NCI-H526 (cell line): ENCODE measurements at places on chromosomes 1 and 21.
A peak's percentile ranks its signal among the peaks of the same experiment; 100 is the strongest.

DNA sequence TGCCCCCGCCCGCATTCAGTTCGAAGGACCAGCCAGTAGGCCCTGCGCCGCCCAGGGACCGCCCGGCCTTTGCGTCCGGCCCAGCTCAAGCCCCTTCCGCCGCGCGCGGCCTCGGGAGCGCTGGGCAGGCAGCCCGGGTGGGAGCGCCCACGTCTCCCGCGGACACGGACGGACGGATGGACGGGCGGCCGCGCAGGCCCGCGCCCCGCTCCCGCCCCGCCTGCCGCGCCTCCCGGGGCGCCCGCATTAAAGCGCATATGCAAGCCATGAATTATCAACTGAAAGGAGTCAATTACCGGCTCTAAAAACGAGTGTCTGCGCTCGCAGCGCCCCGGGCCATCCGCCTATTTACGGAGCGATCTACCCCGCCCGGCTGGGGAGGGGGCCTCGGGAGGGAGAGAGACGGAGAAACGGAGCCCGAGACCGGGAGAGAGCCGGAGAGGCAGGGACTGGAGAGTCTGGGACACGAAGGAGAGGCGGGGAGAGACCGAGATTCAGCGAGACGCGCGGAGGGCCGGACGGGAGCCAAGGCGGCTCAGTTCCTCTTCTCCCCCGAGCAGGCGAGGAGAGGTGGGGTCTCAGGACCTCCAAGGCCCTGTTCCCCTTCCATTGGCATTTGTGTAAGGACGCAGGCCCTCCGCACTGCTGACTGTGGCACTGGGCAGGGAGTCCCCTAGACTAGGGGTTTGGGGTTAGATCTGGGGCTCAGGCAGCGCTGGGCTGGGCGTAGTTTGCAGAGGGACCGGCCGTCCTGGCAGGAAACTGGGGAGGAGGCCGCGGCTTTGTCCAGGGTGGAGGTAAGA is 41.3 kb upstream of the DMBX1 start:
- DNase-seq, result peak; percentile 51

DNA sequence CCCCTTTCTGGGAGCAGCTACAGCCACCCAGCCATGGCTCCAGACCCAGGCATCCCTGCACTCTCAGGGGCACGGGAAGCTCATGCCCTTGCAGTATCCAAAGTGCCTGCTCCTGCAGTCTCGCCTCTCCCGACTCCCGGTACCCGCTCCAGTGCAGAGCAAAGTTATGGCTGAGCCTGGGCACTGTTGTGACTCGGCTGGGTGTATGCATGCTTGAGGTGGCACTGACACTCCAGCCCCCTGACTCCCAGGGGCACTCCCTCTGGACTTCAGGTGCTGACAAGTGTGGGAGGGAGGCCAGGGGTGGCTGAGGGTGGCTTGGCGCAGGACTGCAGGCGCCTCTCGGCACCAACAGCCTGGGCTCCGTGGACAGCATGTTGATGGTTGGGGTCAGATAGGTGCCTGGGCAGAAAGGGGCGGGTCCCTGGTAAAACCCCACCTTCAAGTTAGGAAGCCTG is 580.1 kb upstream of the ADGRL2 start:
- DNase-seq, result no peak

GRCh38 chr1:6475381-6476133 is 9.6 kb upstream of the TNFRSF25 start:
- DNase-seq, result peak; percentile 86

DNA sequence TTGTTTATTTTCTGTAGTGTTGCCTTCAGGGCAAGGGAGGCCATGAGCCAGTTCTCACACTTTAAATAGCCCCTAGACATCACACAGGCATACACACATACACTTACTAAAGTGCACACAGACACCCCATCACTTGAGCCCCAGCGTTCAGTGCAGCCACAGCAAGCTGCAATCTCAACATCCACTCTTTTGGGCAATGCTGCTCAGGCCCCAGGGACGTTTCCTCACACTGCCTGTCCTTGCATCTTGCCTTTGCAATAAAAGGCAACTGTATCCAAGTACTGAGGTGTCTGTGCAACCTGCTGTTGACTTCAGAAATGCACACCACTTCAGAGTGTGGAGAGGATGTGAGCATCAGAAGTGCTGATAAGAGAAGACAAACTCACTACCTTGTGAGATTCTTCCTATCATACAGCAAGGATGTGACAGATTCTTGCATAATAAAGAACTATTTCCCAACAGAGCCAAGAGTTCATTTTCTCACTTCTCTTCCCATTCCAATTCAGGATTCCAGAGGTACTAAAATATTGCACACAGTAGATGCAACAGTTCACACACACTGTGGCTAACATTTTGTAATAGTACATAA is 36.2 kb downstream of the IRF2BP2 start:
- DNase-seq, result no peak

DNA sequence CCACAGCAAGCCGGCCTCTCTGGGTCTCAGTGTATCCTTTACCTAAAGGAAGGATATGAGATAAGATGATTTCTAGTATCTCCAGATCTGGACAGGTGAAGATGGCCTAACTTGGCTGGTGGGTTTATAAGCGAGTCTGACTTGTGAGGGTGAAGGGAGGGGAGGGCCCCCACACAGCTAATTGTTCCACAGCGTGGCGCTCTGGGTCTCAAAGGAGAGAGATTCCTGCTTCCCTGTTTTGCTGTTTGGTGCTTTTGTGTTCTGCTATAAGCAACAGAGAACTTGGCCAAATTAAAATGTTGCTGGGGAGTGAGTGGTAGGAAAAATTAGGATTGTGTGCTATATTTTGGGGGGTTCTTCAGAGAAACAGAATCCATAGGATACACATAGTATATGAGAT is 28.9 kb upstream of the NLRP3 start:
- no peak for DNase-seq

GRCh38 chr1:168567568-168567967 is 8.8 kb upstream of the XCL1 start:
- DNase-seq, result no peak

- DNase-seq, result no peak
Observed at GRCh38 chr1:156658945-156659574, 17.1 kb downstream of the BCAN start.

DNA sequence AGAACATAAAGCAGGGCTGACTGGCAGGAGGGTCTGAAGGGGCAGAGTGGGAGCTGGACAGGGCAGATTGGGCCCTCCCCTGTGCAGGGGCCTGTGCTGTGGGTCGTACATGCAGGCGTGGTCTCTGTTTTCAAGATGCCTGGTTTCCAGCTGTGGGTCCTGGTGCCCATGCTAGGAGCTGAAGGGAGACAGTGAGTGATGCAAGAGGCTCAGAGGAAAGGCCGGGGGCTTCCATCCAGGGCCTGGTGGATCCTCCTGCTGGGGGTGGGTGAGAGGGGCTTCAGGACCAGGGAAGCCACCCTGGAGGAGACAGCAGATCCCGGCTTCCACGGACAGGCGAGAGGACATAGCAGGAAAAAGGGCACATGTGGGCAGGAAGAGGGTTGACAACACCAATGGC is 349.0 kb upstream of the VAMP3 start:
- no peak for DNase-seq

- DNase-seq, result no peak
Observed at GRCh38 chr1:242201090-242201489, 202.2 kb upstream of the MAP1LC3C start.

GRCh38 chr1:183800449-183800848 is 4.5 kb upstream of the RGL1 start:
- DNase-seq, result no peak

DNA sequence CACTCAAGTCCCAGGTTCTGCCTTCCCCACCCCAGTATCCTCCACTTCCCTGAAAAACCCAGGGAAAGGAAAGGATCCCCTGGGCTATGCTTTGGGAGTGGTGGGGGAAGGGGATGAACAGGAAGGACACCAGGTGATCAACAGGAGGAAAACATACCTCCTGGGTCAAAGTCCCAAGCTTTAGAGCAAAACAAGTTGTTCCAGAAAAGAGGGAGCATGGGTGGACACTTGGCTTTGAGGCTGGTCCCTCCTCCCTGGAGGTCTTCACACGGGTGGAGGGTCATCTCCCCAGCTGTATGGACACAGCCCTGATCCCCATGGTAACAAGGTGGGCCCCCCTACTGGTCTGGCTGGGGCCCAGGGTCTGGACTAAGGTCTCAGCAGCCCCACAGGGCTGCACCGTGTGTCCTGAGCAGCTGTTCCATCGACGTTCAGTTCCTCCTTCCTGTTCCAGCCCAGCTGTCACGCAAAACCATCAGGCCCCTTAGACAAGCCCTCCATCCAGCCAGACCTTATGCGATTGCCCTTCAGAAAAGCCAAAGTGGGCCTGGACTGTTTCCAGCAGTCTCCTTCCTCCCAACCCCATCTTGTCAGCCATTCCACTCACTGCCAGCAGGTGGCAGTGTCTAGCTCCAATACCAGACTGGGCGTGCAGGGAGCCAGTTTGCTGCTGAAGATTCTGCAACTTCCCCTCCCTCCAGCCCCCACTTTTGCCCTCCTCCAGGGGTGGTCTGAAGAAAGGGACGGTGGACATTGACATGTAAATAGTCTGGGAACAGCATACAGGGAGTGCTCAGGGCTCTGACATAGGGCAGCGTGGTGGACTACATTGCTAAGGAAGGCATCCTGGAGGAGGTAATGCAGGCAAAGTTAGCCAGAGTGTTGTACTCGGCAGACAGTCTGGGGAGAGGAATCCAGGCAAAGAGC is 2.9 kb upstream of the PDZK1IP1 start:
- DNase-seq, result peak; percentile 76

DNA sequence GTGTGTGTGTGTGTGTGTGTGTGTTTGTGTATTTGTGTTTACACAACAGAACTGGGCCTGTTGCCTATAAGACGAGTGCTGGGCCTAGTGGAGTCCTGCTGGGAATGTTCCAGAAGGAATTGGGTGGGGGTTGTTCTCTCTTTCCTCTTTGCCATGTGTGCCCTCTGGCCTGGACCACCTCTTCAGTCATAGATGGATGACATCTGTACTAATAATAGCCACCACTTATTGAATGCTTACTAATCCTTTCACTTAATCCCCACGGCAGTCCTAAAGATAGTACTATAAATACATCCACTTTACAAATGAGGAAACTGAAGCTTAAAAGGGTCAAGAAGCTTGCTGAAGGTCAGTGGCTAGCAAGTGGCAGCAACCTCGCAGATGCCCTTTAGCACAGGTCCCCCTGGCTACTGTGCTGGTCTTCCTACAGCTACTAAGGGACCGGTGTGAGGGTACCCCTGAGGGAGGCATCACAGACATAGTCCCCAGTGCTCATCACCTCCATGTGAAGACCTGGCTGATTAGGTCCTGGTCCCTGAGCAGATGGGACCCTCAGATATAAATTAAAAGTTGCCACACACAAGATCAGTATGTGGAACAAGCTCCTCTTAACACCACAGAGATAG is 55.2 kb upstream of the KIF1B start:
- DNase-seq, result no peak

GRCh38 chr1:244030481-244031040 is 20.5 kb upstream of the ZBTB18 start:
- DNase-seq, result no peak

DNA sequence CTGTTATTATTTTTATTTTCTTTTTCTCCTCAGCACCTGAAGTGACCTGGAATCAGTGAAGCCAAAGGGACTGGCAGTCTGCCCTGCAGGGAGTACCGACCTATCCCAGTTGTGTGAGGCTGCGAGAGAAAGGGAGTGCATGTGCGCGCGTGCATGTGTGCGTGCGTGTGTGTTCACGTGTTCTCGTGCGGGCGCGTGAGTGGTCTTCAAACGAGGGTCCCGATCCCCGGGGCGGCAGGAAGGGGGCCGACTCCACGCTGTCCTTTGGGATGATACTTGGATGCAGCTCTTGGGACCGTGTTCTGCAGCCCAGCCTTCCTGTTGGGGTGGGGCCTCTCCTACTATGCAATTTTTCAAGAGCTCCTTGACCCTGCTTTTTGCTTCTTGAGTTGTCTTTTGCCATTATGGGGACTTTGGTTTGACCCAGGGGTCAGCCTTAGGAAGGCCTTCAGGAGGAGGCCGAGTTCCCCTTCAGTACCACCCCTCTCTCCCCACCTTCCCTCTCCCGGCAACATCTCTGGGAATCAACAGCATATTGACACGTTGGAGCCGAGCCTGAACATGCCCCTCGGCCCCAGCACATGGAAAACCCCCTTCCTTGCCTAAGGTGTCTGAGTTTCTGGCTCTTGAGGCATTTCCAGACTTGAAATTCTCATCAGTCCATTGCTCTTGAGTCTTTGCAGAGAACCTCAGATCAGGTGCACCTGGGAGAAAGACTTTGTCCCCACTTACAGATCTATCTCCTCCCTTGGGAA is 123.3 kb downstream of the PRDM2 start:
- no peak for DNase-seq

DNA sequence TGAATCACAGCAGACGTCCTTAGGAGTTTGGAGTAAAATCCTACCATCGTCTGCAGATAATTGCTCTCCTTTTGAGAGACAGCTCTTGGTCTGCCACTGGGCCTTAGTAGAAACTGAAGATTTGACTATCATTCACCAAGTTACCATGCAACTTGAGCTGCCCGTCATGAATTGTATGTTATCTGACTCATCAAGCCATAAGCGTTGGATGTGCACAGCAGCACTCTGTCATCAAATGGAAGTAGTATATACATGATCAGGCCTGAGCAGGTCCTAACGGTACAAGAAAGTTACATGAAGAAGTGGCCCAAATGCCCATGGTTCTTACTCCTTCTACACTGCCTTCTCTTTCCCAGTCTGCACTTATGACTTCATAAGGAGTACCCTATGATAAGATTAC is 317.8 kb downstream of the GPATCH2 start:
- DNase-seq, result no peak

- DNase-seq, result no peak
Observed at GRCh38 chr1:154572468-154573167, 5.0 kb downstream of the CHRNB2 start.

- DNase-seq, result no peak
Observed at GRCh38 chr1:30964706-30965105, 56.1 kb upstream of the SDC3 start.

DNA sequence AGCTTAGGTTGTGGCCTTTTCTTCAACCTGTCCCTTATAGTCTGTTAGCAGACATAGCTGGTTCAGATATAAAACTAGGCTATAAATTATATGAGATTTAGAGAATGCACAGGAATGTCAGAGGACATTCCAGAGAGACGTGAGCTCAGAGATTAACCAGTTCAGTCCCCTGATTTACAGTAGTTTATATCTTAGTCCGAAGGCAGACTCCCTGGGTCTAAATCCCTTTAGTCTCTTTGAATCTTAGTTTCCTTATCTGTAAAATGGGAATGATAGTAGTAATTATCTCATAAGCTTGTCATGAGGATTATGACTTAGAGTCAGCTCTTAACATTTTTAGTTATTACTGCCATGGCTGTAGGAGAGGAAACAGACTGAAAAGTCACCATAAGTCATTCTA is 45.5 kb upstream of the PLXNA2 start:
- DNase-seq, result no peak

GRCh38 chr21:29396951-29397455 is 98.3 kb downstream of the BACH1 start:
- no peak for DNase-seq

- no peak for DNase-seq
Observed at GRCh38 chr1:94544706-94545490, 3.3 kb upstream of the F3 start.
